ENCODE measurements at places on chromosomes 2 and 18.

- DNase-seq, result no peak
Observed at GRCh38 chr2:233404222-233404621, 49.9 kb downstream of the DGKD start.

DNA sequence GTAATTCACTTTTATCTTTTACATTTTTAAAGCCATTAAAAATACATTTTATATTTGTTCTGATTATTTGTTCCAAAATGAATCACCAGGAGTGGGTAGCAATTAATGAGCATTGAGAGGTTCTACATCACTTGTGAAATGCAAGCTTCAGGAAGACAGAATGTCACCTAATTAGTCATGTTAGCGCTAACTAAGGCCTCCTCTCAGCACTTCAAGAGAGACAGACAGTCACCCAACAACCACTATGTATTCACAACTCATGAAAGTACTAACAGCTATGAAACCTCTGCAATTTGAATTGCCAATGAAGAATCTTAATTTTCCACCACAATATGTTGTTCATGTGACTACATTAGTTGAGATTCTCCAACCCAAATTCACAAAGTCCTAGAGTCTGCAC, 611.0 kb downstream of the KCNJ3 start:
- no peak for DNase-seq

GRCh38 chr2:109242654-109243331, 113.8 kb downstream of the SH3RF3 start:
- DNase-seq, result peak; percentile 50

DNA sequence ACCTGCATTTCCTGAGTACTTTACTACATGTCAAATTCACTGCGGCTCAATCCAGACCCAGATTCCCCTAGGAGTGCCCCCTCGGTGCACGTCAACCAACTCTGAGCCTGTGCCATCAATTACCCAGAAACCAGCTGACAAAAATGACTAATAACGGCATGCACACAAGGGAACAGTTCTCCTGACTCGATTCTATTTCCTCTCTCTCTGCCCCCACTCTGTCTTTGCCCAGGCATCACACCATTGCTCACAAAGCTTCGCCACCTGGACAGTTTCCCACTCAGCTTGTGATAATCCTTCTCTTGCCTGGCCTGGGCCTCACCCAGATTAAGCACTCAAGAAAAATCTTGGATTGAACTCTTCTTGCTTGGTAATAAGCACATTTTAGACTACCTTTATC, 115.3 kb upstream of the NDUFV2 start:
- no peak for DNase-seq

GRCh38 chr2:159807183-159808031, 9.4 kb upstream of the CD302 start:
- DNase-seq, result peak; percentile 57

All from RWPE1 (cell line).